ENCODE measurements at places on chromosomes 1 and 21. TPM values are rescaled to one million over a fixed set of nuclear protein-coding genes. Genes with fewer than 3 reads are reported as not detected.

DNA sequence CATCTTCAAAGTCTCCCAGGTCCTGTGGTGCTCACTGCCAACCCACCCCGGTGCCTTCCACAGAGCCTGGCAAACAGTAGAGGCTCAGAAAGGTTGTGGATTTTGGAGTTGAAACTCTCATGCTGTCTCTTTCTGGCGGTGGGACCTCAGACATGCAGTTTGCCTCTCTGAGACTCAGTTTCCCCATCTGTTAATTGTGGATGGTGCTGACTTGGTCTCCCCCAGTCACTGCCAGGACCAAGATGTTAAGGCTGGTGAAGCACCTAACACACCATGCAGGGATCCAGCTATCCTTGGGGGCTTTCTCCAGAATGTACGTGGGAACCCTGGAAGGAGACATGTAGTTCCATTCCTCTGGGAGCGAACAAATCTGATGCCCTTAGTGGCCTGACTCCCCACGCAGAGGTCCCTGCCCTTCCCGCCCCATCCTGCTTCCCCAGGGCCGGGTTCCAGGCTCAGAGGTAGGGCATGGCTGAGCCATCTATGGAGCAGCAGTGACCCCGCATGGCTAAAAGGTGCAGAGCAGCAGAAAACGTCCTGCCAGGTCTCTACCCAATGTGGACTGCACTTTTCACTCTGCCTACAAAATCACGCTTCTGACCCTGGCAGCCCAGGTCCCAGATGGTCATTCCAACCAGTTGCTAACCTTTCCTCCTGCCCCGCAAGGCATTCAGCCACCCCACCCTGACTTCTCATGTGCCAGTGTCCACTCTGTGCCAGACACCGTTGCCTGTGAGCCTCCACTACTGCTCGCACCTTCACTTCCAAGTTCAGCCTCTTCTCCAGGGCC, 9.2 kb upstream of the TTC22 start:
- DNase-seq = peak; percentile 88

GRCh38 chr1:119758584-119758983, 10.1 kb downstream of the HMGCS2 start:
- no peak for DNase-seq

GRCh38 chr21:38165466-38166172, 91.2 kb upstream of the KCNJ15 start:
- DNase-seq = no peak

DNA sequence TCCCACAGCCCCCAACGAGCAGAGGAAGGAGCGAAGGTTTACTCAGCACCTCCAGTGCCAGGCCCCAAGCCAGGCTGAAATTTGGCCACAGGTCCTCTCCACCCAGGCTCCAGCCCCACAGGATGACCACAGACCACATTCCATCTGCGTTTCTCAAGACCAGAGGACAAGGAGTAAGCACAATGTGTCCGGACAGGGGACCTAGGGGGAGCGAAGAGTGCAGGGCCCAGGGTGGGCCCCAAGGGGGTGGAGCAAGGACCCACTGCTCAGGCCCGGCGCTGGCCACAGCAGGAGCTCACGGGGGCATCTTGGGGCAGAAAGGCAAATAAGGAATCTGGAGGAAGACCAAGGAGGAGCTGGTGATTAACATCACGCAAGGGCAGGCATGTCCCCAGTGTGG, 100.5 kb downstream of the NPHP4 start:
- no peak for DNase-seq

DNA sequence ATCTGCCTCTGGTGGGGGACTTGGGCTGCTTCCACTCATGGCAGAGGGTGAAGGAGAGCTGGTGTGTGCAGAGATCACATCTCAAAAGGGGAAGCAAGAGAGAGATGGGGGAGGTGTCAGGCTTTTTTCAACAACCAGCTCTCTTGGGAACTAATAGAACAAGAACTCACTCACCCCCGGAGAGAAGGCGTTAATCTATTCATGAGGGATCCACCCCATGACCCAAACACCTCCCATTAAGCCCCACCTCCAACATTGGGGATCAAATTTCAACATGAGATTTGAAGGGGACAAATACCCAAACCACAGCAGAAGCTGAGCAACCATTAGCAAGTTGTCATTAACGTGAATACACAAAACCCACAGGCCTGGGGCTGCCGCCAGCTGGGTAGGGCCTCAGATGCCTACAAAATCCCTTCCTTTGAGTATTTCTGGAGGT, 12.0 kb upstream of the VWA5B1 start:
- DNase-seq = no peak

Gene IGSF5
- total RNA-seq = 0.64 TPM

Gene MACF1
- 334 TPM for total RNA-seq

DNA sequence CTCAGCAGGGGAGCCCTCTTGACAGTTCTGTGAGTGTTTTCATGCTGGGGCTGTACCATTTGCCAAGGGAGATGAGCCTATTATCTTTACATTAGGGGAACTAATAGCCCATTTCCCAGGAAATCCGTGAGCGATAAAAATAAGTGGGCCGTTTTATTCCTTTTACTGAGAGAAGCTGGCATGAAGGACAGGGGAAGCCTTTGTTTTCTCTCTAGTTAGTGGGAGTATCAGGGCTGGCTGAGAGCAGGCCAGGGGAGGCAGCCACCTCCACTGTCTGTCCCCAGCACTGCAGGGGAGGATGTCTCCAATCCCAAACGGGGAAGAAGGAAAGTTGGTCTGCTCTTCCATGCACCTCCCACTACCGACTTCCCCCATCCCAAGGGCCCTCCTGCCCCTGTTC, 2.5 kb downstream of the UBL4B start:
- no peak for DNase-seq
